Karpas-422 (cell line): ENCODE measurements at places on chromosomes 6 and 20. TPM values are rescaled to one million over a fixed set of nuclear protein-coding genes. Genes with fewer than 3 reads are reported as not detected.

GRCh38 chr6:74598462-74599393 is 607.1 kb downstream of the COL12A1 start:
- DNase-seq: no peak

DNA sequence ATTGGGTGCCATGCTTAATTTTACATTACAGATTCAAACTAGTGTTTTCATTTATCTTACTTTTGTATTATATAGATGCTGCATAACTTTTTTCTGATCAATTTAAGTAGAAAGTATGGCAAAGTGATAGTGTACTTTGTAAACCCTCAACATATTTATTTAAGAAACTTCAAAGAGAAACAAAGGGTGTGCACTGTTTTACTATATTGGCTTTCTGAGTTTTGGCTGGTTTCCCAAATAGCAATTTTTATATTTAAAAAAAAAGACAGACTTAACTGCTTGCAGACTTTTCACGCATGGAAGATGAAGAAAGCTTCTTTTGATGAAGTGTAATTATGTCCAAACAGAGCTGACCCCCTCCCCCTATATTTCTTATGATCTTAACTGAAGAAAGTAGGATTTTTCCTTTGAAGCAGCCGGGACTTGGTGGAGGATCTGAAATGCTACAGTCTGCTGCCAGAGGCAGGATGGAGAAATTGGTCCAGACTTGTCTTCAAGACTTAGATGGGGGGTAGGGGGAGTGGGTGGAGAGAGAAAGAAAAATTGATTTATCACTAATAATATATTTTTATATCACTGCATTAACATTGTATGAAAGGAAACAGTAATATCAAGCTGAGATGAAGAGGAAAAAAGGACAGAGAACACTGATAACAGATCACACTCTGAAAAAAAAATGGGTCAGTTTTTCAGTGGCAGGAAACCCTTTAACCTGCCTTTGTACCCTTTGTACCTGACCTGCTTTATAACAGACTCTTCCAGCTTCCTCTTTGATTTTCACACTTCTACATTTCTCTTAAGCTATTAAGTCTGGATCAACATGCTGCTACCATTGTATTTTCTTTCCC is 56.0 kb upstream of the SUPT3H start:
- no peak for DNase-seq

DNA sequence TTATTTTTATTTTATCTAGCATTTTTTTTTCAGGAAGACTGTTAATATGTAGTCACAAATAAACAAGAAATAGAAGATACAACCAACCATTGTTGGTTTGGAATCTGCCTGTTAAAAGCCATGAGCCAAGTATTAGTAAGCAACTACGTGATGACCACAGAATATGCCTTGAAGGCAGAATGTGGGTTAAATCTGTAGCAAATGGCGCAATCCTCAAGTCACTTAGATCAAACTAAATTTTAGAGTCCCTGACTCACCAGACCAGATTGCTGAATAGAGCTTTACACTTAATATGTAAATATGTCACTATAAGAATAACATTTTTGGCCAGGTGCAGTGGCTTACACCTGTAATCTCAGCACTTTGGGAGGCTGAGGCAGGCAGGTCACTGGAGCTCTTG is 800.1 kb upstream of the CITED2 start:
- DNase-seq: no peak

HCK gene
- total RNA-seq: 16.9 and 22.5 TPM in 2 replicates

FERMT1 gene
- total RNA-seq: 0.07 TPM in 1 of 2 replicates, not detected in the other

TGM2 gene
- total RNA-seq: 0.11 and 0.15 TPM in 2 replicates

PRDM13 gene
- total RNA-seq: not detected in 2 replicates

SLC12A5 gene
- not detected in 2 replicates for total RNA-seq

SLC35A1 gene
- 13.1 and 31.6 TPM in 2 replicates for total RNA-seq

- no peak for DNase-seq
Observed at GRCh38 chr6:156013155-156013554, 557.5 kb upstream of the NOX3 start.

DNA sequence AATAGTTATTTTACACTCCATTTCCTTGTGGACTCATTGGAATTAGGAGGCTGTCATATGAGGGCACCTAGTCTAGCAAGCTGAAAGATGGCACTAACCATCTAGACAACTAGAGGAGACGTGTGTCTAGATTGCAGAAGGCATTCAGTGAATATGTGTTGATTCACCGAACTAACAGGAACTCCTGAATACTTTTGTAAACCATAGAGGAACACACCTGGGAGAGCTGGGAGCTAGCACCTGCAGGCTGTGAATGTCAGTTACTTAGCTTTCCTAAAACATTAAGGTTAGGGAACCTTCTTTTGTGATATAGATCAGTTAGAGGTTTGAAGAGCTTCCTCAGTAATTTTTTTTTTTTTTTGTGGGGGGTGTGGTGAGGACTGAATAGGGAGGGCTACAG is 7.7 kb downstream of the OPN5 start:
- DNase-seq: no peak

GRCh38 chr6:168681748-168682147 is 240.8 kb downstream of the SMOC2 start:
- DNase-seq: no peak

- DNase-seq: no peak
Observed at GRCh38 chr20:52493171-52493721, 301.7 kb upstream of the ZFP64 start.

- DNase-seq: no peak
Observed at GRCh38 chr6:78505178-78505577, 362.2 kb upstream of the IRAK1BP1 start.

GRCh38 chr6:64429926-64430325 is 794.3 kb downstream of the PHF3 start:
- DNase-seq: no peak

DNA sequence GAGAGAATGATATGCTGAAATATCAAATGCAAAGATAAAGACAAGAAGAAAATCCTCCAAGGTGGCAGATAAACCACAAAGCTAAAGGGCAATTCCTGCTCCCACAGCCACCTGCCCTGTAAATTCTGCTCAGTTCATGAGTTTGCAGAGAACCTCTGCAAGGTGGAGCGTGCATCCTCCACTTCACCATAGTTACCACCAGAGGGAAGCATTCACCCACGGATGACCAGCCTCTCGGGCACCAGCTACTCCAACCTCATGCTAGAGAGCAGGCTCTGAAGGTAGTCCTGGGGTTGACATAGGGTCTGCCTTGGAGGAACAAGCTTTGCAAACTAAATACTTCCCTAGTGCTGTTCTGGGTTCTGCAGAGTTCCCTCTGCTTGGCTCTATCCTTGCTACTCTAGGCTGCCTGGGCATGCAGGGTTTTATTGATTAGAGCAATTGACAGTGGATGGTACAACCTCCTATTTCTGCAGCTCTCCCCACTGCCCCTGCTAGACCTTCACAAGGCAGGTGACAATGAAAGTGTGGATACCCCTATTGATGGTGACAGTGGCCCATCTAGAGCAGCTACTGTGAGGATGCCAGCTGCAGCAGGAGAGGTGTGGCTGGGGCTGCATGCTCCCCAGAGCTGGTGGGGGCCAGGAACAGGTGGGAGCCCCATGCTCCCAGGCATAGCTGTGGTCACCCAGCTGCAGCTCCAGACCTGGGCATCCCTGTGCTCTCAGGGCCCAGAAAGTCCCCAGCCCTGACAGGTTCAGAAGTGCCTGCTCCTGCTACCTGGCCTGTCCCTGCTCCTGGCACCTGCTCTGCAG is 51.1 kb downstream of the GGTLC1 start:
- DNase-seq: peak; percentile 87

DNA sequence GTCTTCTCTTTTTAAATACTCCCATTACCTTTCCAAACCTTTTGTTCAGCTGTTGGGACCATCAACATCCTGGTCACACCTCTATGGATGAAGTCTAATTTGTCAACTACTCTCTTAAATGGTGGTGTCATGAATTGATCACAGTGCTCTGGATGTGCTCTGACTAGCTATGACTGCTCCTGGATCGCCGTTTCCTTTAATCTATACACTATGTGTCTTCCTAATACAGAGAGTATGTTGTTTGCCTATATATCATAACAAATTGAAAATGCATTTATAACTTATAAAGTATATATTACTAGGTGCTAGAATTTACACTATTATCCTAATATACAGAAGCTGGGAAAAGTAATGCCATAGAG is 357.5 kb downstream of the LAMA2 start:
- no peak for DNase-seq

GABRR1 gene
- not detected in 2 replicates for total RNA-seq

DNA sequence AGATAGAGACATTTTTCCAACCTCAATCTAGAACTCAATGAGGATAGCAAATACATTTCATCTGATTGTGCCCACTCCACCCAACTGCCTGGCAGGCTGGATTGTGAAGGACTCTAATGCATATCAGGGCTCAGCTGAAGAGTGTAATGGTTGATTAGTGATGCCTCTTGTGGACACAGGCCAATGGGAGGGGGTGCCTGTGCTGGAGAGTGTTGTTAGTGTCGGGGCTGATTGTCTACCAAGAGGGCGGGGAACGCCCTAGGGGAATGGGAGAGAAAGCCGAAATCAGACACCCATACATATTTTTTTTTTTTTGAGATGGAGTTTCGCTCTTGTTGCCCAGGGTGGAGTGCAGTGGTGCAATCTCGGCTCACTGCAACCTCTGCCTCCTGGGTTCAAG is 103.7 kb upstream of the SALL4 start:
- DNase-seq: no peak

EPPIN gene
- not detected in 2 replicates for total RNA-seq

DNA sequence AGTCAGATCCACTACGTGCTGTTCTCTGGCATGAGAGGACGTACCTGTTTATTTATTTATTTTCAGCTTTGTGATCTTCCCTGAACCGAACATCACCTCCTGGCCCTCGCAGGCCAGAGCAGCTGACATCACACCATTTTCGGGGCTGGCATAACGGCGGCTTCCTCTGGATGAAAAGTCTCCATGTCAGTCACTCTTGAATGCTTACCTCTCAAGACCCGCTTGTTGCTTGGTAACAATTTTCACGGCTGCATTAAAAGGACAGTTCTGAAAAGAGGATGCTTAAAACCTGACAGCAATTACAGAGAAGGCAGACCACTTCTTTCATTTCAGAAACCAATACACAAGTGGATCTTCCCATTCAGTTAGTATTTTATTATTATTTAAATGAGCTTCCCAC is 159.8 kb upstream of the CDH4 start:
- DNase-seq: no peak

DNA sequence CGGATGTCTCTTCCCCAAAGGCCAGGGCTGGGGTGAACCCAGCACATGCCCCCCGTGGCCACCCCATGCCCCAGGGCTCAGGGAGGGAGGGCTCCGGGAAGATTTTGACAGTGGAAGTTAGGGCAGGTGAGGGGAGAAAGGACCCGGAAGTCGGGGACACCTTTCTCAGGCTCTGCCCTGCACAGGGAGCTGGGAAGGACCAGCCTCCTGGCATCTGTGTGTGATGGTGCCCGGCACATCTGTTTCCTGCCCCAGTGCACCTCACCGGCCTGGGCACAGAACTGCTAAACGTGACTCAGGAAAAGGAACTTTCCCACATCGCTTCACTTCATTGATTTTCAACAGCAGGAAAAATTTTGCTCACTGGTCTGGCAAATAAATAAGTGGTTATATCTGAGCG is 141.1 kb upstream of the AFDN start:
- DNase-seq: no peak

DNA sequence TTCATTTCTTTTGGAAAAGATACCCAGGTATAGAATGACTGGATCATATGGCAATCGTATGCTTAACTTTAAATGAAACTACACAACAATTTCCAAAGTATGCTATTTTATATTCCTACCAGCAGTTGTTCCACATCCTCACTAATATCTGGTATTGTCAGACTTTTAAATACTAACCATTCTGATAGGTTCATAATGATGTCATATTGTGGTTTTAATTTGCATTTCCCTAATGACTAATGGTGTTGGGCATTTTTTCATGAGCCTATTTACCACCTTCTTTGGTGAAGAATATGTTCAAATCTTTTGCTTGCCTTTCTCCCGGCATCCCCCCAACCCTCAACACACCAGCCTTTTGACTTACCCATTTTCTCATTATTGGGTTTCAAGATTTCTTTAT is 96.2 kb upstream of the HMGN3 start:
- no peak for DNase-seq

GRCh38 chr6:13478525-13478966 is 8.9 kb downstream of the GFOD1 start:
- DNase-seq: no peak

- DNase-seq: peak; percentile 60
Observed at GRCh38 chr6:37171201-37171969, 1.4 kb downstream of the PIM1 start.

SLC22A2 gene
- not detected in 2 replicates for total RNA-seq

- DNase-seq: no peak
Observed at GRCh38 chr6:152100183-152100618, 292.7 kb downstream of the ESR1 start.

DNA sequence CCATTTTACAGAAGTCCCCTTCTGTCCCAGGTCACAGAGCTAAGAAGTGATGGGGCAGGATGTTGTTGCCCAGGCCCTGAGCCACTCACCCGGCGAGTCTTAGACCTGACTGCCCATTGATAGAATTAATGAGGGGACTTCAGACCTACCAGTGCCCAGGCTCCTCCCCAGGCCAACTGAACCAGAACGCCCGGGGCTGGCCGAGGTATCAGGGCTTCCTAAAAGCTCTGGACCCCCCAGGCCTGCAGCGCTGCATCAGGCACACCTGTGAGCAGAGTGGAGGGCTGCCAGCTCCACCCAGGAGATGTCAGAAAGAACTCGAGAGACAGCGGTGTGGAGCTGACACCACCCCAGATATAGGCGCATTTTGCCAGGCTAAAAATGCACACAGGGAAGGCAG is 3.5 kb downstream of the GPR31 start:
- no peak for DNase-seq

ZBP1 gene
- 2.9 and 7.6 TPM in 2 replicates for total RNA-seq

TREML1 gene
- total RNA-seq: not detected in 2 replicates

GRCh38 chr6:29758761-29759160 is 35.5 kb downstream of the HLA-F start:
- DNase-seq: no peak

GRCh38 chr6:42099340-42100028 is 42.9 kb downstream of the C6orf132 start:
- DNase-seq: no peak

GRCh38 chr6:125974214-125974866 is 12.0 kb upstream of the TRMT11 start:
- peak; percentile 87 for DNase-seq

- DNase-seq: no peak
Observed at GRCh38 chr6:107121964-107122495, 6.7 kb upstream of the BEND3 start.

DNA sequence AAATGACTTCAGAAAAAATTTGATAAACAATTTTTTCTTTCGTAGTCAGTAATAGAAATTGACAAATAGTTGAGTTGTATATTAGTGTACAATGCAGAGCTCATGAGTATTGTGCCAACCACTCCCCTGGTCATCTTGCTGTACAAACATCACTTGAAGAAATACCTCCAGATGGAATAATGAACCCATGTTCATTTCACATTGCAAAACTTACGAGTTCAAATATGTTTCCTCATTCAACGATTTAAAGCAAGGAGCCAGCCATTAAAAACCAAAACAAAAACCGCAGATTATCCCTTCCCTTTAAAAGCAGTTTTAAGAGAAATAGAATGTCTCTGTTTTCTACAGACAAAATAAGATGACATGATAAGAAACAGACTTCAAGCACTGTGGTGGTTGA is 62.5 kb downstream of the RALGAPA2 start:
- no peak for DNase-seq
